Naive thymus-derived CD4-positive, alpha-beta T cell (primary cell): ENCODE measurements at places on chromosomes 7 and 10. TPM values are rescaled to one million over a fixed set of nuclear protein-coding genes. Genes with fewer than 3 reads are reported as not detected.

- no peak for DNase-seq
These were observed 210.3 kb downstream of the INHBA start for GRCh38 chr7:41492603-41493002.

DNA sequence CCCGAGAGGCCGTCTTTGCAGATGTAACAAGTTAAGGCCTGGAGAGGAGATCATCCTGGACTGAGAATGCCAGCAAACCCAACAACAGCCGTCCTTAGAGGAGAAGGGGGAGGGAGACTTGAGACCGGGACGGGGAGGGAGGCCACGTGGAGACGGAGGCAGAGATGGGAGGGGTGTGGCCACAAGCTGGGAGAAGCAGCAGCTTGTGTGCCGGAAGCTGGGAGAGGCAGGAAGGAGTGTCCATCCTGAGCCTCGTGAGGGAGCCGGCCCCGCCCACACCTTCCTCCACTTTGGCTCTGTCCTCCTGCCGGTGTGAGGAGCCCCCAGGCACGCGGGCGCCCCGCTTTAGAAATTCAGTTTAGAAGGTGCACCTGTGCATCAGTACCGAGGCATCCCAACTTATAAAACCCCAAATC lies 95.7 kb downstream of the DNAJB6 start:
- DNase-seq = no peak

GRCh38 chr7:140674356-140674800 lies 1.6 kb downstream of the ADCK2 start:
- DNase-seq = no peak

GRCh38 chr10:122484276-122485060 lies 23.1 kb downstream of the HTRA1 start:
- no peak for DNase-seq

Gene BMPER
- not detected for polyA plus RNA-seq

- no peak for DNase-seq
These were observed 163.8 kb downstream of the GRK5 start for GRCh38 chr10:119370972-119371703.

Gene RNF148
- polyA plus RNA-seq = not detected

DNA sequence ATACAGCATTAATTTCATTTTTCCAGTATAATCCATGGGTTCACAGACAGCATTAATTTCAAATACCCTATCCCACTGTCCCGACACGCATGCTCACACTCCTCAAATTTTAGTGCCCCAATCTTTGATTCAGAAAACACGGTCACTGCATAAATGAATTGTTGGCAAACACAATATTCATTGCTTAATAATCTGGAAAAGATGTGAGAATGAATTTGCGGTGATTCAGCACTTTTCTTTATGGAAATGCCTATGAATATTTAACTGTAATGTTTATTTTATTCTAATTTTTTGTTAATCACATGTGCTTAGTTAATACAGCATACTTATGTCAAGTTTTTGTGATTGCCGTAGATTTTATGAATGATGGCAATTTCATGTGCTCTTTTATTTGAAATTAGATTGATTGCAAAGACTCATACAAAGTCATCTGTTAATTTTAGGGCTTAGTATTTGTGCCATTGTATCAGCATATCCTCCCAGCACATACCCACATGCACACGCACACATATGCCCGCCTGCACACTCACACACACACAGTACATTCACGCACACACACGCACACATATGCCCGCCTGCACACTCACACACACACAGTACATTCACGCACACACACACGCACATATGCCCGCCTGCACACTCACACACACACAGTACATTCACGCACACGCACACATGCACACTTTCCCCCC lies 35.1 kb downstream of the MACROH2A2 start:
- DNase-seq = no peak

DNA sequence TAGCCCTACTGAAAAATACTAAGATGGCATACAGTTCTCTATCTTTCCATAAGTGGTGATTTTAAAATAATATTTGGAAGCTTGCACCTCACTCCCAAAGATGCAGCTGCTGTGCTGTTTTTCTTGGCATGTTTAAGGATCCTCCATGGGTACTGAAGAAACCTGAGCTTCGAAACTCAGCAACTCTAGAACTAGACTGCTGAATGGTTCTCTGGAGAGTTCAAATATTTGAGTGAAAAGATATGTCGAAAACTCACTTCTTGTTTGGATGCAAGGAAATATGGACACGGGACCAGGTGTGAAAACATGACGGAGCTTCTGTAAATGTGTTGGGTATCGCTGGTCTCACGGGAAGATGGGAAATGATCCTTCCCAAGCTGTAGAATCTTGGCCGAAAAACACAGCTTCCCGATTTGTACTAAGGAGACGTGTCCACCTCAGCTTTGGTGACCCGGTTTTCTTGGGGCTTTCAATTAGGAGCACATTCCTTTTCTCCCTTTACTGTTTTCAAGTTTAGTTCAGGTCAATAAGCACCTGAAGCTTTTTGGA lies 543.8 kb upstream of the NRP1 start:
- DNase-seq = no peak

Gene ACBD7
- polyA plus RNA-seq = 0.43 TPM

Gene STRA8
- not detected for polyA plus RNA-seq

Gene HOGA1
- not detected for polyA plus RNA-seq

DNA sequence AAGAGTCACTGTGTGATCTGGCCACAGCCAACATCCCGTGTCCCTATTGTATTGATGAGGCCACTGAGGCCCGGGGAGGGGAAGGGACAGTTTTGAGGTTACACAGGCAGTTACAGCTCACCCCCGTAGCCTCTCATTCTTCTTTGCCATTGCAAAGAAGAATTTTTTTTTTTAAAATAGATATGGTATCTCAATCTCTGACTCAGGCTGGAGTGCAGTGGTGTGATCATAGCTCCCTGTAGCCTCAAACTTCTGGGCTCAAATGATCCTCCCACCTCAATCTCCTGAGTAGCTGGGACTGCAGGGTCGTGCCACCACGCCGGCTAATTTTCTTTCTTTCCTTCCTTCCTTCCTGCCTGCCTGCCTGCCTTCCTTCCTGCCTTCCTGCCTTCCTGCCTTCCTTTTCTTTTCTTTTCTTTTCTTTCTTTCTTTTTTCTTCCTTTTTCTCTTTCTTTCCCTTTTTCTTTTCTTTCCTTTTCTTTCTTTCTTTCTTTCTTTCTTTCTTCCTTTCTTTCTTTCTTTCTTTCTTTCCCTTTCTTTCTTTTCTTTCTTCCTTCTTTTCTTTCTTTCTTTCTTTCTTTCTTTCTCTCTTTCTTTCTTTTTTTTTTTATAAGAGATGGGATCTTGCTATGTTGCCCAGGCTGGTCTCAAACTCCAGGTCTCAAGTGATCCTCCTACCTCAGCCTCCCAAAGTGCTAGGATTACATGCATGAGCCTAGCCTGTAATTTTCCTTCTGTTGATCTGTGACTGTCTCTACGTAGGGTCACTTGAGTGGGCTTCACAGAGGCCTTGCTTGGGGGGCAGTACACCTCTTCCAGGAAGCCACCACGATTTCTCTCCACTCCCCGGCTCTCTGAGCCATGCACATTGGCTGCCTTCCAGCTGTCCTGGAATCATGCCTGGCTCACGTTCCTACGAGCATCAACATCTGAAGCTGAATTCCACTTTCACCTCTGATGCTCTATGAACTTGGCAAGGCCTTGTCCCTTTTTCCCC lies 31.3 kb downstream of the TMEM270 start:
- DNase-seq = no peak

- DNase-seq = no peak
These were observed 56.3 kb downstream of the FZD1 start for GRCh38 chr7:91320366-91321078.

Gene CFTR
- polyA plus RNA-seq = not detected

Gene PTTG1IP2
- not detected for polyA plus RNA-seq

DNA sequence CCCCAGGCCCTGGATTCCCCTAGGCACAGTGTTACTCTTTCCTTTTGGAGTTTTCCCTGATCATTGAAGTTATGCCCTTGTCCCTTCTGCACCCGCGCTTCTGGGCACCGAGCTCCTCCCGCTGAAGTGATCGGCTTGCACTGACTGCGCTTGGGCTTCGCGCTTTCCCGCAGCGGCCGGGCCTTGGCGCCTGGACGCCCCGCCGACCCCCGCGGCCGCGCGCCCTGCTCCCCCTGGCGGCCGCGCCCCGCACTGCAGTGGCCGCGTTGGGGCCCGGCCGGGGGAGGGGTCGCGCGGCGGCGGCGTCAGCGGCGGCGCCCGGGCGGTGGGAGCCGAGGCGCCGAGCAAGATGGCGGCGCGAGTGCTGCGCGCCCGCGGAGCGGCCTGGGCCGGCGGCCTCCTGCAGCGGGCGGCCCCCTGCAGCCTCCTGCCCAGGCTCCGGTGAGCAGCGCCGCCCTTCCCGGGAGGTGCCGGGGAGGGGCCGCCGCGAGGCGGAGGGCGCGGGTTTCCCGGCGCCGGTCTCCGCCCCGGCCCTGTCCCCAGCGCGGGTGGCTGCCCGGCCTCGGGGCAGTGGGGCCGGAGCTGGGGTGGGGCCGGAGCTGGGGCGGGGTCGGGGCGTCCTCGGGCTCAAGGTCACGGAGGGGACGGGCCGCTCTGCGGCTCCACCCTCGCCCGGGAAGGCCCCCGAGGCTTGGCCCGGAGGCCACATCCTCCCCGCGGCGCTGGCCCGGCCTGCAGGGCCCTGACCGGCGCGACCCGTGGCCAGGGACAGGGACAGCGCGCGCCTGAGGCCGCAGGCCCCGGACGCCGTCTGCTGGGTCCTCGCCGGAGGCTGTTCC lies at the start of gene NIPSNAP2:
Gene NIPSNAP2, plus strand, starts transcription at position 325 of the 839 bp plus-strand sequence. Its CDS starts 25 bp downstream, at position 350.
- DNase-seq = peak; percentile 69

GRCh38 chr7:7765422-7765821 lies 47.0 kb upstream of the RPA3 start:
- DNase-seq = no peak

Gene HSPA12A
- 0.06 TPM for polyA plus RNA-seq

DNA sequence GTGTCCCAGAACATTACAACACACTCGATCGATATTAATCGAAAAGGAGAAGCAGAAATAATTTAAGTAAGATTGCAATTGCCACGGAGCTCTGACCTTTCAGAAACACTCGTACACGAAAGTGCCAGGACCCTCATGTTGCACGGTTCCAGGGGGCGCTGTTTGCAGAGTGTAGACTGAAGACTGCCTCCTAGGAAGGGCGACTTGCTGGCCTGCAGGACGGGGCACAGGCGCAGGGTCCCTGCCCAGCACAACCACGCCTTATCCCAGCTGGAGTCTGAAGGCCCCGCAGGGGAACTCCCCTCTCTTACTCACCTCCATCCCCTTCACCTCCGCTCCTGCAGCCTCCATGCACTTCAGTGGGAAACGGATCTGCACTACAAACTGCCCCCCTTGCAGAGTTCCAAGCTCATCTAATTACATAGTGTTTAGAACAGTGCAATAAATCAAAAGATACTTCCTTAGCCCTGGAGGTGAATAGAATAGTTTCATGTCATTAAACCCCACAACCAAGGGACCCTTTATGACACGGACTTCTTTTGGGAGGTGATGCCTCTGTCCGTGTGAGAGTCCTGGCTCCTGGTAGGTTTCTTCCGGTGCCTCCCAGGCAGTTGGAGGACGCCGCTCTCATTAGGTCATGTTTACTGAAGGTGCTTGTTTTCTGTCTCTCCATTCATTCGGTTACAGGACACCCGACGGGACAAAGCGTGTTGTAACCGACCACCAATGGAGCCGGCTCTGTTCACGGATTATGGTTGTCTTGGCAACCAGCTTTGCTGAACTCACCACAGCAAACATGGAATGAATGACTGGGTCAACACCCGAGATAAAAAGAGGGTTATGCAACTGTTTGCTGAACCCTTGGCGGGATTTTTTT lies 262.2 kb downstream of the BAMBI start:
- no peak for DNase-seq

Gene AFAP1L2
- 0.66 TPM for polyA plus RNA-seq

Gene ACTA2
- polyA plus RNA-seq = 2.2 TPM

Gene ZNF277
- polyA plus RNA-seq = 25.0 TPM

- DNase-seq = no peak
These were observed 7.6 kb upstream of the ADAMTS14 start for GRCh38 chr10:70664702-70665195.

- DNase-seq = no peak
These were observed 220.0 kb upstream of the LRRN3 start for GRCh38 chr7:110870926-110871325.

GRCh38 chr7:44097064-44097932 lies 6.8 kb upstream of the AEBP1 start:
- no peak for DNase-seq

GRCh38 chr7:1873070-1873405 lies 203.0 kb downstream of the ELFN1 start:
- DNase-seq = no peak

Gene MRPL32
- polyA plus RNA-seq = 43.9 TPM

DNA sequence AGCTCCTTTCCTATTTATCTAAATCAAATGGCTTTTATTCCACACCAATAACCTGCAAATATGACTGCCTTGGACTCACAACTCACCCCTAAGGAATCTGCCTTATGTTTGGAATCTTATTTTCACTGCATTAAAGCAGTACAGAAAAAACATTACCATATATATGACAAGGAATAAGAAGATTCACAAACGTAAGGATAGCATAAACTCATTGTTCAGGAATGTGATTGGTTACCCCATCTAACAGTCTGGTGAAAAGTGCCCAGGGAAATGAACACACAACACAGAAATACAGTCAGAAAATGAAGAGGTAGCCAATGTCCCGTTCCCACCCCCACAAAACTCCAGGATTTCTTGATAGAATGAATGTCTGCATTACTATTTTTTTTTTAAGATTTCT lies 2.0 kb downstream of the PPP3CB start:
- no peak for DNase-seq

GRCh38 chr10:131834152-131834810 lies 66.5 kb upstream of the PPP2R2D start:
- DNase-seq = no peak

Gene SRPK2
- 52.8 TPM for polyA plus RNA-seq

DNA sequence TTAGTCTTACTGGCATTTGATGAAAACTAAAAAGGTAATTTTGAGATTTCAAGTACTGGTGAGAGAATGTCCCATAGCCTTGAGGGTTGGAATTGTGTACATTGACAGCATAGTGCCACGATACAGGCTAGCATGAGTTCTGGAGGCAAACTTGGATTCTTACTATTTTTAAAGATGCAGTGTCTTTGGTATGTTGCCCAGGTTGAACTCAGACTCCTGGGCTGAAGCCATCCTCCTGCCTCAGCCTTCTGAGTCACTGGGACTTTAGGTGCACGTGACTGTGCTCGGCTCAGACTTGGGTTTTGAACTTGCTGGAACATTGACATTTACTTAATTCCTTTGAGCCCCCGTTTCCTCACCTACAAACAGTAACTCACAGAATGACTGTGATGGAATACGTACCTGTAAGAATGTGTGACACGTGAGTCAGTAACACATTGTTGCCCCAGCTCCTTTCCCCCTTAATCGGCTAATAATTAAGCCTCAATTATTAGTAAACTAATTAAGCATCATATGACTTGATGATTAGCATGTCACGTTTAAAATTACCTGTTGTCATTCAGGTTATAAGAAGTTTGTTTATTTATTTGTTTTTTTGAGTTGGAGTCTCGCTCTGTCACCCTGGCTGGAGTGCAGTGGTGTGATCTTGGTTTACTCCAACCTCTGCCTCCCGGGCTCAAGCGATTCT lies 10.6 kb downstream of the DNAJB6 start:
- no peak for DNase-seq

GRCh38 chr7:73429215-73429614 lies 4.4 kb upstream of the FZD9 start:
- no peak for DNase-seq
